ENCODE measurements at places on chromosomes 5 and 9. TPM values are rescaled to one million over a fixed set of nuclear protein-coding genes. Genes with fewer than 3 reads are reported as not detected.

DNA sequence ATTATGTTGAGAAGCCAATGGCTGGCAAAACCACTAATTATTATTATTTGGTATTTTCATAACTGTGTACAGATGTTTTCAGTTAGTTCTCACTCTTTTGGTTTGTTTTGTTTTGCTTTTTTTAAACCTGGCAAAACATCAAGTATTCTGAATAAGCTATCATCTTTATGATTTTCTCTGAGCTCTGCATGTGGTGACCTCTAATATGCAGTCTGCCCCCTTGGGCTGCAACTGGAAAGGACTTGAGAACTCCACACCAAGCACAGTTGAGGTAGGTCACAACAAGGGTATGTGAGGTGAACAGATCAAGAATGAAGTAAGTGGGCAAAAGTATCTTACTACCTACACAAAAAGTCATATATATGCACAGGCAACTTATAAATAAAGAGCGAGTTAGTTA, 202.2 kb downstream of the NFIB start:
- H3K27me3 ChIP-seq, result no peaks in the 10 kb centered on the region
- DNase-seq, result no peak

Gene MARCHF11
- not detected for total RNA-seq

- H3K27ac ChIP-seq, result no peak overlapping the region
- no peaks in the 10 kb centered on the region for H3K36me3 ChIP-seq
- peak; percentile 92 for DNase-seq
- H3K4me1 ChIP-seq, result peaks cover 10% of the 10 kb centered on the region
- H3K4me3 ChIP-seq, result no peak overlapping the region
Measured at GRCh38 chr5:14727428-14727865, 62.9 kb downstream of the OTULIN start.

GRCh38 chr5:128498844-128499455, 39.1 kb downstream of the FBN2 start:
- no peak overlapping the region for H3K4me3 ChIP-seq
- H3K36me3 ChIP-seq, result 0 out of 2 replicates have a peak, but pooled peaks cover 3% of the 10 kb centered on the region

Gene RRAGA
- 16.8 TPM for total RNA-seq
